Fibroblast of skin of abdomen (primary cell): ENCODE measurements at places on chromosomes 13 and 19.
A peak's percentile ranks its signal among the peaks of the same experiment; 100 is the strongest.

DNA sequence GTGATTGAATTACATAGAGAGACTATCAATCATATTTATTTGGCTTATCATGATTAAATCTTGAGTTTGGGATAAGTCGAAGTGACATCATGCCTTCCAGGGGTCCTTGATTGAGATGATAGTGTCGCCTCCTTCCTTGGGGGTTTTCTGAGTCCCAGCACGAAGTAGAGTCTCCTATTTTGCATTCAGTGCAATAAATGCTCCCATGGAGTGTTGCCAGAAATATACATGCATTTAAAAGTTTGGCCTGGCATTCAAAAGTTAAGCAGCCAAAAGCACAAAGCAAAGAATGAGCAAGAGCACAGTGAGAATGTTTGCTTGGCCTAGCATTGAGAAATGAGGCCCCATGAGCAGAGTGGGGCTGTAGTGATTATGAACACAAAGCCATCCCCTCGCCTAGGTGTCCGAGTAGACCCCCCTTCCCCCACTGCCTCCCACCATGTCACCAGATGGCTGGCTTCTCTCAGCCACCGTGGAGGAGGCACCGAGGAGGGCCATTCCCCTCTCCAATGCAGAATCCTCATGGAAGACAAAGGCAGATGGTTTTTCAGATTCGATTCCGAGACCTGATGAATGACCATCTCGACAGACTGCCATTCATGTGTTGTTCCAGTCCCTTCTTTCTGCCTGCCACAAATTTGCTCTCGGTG lies 58.8 kb upstream of the UBL3 start:
- no peak for DNase-seq

- DNase-seq, result no peak
Observed at GRCh38 chr19:55376241-55376933, at the start of gene TMEM190. Gene TMEM190, plus strand, starts transcription at chr19:55376826. Its CDS starts 28 bp downstream, at chr19:55376854.

DNA sequence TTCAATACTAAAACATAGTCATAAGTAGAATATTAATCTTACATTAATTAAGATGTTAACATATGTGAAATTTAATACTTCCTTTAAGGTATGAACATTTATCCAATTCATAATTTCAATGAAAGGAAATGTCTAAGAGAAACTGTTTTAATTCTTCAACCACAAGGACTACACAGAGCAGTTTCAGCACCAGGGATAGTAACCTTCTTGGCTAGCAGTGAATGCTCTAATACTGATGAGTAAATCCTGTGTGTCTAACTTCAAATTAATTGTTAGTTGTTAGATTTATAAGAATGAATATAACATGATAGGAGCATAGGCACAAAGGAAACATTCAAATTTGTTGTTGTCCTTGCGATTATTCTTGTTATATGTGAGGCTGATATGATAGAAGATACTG lies 15.6 kb upstream of the NBEA start:
- DNase-seq, result peak; percentile 61

DNA sequence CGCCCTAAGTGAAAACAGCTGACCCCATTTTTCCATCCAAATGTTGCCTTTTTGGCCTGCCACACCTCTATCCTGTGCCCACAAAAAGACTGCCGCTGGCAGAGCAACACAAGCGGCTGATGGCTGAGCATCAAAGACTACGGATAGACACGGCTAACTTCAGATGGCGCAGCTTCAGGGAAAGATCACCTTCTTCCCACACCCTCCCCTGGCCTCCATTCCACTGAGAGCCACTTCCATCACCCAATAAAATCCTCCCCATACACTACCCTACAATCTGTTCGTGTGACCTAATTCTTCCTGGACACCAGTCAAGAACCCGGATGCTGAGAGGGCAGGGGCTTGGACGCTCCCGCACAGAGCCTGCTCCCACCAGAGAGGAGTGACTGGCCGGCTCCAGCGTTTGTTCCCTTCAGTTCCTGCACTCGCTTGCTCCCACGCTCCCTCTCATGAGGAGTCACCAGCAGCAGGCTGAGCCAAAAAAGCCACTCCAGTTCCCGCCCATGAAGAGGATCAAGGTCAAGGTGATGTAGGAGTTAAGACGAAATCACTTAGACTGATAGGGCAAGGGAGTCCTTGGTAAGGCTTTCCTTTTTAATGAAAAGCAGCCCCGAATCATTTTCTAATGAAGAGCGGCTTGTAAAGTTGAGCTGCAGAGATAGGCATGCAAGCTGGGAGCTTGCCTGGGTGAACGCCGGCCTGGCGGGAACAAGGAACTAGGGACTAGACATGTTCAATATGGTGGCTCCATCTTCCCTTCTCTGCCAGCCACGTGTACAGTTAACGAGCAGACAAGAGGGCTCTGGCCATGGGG lies 35.7 kb downstream of the TSKS start:
- DNase-seq, result peak; percentile 9

DNA sequence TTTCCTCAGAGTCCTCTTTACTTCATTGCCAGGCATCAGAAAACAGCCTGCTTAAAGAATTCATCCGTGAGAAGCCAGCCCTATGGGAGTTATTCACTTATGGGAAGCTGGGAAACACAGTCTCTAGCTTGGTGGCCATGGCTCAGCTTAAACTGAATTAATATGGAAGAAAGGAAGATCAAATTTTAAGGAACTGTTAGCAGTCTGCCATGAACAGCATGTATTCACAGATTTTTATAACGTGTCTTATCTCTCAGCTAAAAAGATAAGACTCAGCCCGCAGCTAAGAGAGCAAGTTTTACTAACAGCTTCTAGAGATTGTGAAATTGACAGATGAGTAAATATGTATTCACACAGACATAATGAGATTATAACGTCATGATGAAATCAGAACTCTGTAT lies 253.7 kb upstream of the RXFP2 start:
- DNase-seq, result no peak

DNA sequence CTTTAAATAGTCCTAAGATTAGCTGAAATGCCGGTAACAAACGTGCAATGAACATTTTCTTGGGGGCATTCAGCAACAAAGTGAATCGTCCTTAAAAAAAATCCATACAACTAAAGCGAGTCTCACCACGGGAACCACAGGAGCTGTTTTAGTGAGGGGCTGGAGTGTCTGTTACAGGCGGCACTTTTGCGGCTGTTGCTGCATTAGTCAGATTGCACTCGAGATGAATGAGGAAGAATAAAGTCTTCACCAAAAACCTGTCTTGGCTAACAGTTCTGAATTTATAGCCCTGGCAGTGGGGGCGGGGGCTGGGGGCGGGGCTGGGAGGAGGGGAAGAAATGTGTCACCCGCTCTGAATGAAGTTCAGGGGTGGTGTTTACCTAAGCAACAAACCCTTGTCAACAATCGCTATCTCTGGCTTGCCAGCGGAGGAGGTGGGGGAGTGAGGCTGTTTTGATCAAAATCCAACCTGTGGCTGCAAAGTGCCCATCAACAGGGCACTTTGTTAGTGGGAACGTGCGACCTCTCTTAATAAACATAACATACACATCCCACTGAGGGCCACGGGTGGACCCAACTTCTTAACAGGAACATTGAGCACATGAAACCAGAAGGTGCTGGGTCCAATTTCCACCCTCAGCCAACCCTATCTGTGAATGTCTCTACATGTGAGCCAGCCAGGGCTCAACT lies 44.5 kb downstream of the RFX2 start:
- peak; percentile 68 for DNase-seq

DNA sequence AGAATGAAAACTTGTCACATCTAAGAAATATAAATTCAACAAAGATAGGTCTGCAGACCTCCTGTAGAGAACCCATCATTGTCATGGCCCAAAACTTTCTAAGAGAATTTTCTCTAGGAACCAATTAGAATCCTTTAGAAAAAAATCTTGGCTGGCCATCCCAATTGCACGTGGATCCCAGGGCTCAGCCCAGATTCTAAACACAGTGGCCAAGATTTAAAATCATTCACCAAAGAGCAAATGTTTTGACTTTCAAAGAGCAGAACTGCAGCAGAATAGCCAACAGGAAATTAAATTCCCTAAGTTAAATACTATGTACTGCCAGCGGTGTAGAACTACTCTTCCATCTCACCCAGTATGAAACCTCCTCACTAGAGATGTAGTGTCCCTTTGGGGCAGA lies 21.3 kb downstream of the IPO5 start:
- no peak for DNase-seq

- DNase-seq, result peak; percentile 34
Observed at GRCh38 chr19:15378534-15379082, 979 bp downstream of the AKAP8 start.

DNA sequence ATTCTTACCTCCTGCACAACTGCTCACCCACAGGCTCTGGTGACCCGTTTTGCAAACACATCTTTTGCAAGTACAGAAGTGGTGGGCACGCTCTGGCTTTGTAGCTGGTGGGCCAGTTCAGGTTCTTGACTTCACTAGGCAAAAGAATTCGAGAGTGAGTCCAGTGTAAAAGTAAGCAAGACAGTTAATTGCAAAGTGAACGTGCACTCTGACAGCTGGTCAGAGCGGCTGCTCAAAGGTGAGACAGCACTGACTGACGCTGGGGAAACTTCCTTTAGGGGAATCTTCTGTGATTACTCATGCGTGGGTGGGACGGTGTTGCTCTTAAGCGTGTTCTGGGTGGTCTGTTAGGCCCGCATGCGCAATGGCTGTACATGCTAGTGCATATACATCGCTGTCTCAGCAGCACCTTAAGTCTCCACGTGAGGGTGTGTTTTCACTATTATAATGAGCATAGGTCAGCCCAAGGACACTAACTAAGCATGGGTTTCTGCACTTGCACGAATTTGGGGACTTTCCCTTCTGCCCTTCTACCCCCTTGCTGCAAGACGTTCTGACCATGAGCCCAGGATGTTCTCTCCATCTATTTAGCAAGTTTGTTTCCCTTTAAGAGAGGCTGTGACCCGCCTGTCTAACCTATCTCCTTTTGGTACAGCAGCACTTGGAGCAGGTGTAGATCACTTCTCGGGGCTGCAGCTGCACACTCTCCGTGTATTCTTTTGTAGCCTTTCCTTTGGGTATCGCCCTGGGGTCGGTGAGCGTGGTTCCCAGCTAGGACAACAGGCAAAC lies 30.2 kb upstream of the CD33 start:
- no peak for DNase-seq

DNA sequence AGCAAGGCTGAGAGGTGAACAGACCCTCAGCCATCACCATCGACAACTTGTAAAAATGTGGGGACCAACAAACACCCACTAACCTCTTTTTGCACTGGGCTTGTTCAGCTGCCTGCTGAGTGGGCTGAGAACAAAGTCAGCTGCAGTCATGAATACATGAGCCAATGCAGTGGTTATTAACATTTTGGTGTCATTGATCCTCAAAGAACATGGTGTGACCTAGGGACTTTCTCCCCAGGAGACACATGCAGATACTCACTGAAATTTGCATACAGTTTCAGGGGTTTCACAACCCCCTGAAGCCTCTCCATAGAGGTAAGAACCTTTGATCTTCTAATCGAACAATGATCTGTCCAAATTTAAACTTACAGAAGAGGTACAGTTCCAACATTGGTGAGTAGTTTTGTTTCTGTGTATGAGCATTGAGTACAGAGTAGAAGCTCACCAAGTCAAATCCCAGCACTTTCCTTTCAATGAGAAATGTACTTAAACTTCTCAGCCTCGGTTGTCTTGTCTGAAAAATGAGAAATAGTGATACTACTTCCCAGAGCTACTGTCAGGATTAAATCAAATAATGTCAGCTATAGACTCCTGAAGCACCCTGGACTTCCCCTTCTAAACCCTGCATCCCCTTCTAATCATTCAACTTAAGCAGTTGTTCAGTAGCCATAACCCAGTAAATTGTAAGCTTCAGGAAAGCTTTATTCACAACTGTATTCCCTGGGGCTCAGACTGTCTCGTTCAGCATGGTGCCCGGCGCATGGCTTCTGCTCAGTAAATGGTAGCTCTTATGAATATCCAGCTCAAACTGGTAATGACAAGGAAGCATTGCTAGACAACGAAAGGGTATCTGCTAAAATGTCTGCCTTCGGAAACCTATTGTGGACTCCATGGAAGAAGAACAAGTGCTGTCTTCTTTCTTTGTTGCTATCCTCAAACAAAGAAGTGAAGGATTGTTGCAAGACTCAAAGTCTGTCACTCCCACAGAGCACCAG lies 148.7 kb downstream of the FOXO1 start:
- DNase-seq, result no peak

GRCh38 chr13:77372275-77372674 lies 45.4 kb upstream of the MYCBP2 start:
- no peak for DNase-seq

GRCh38 chr13:27599845-27600553 lies 20.3 kb downstream of the LNX2 start:
- peak; percentile 60 for DNase-seq

DNA sequence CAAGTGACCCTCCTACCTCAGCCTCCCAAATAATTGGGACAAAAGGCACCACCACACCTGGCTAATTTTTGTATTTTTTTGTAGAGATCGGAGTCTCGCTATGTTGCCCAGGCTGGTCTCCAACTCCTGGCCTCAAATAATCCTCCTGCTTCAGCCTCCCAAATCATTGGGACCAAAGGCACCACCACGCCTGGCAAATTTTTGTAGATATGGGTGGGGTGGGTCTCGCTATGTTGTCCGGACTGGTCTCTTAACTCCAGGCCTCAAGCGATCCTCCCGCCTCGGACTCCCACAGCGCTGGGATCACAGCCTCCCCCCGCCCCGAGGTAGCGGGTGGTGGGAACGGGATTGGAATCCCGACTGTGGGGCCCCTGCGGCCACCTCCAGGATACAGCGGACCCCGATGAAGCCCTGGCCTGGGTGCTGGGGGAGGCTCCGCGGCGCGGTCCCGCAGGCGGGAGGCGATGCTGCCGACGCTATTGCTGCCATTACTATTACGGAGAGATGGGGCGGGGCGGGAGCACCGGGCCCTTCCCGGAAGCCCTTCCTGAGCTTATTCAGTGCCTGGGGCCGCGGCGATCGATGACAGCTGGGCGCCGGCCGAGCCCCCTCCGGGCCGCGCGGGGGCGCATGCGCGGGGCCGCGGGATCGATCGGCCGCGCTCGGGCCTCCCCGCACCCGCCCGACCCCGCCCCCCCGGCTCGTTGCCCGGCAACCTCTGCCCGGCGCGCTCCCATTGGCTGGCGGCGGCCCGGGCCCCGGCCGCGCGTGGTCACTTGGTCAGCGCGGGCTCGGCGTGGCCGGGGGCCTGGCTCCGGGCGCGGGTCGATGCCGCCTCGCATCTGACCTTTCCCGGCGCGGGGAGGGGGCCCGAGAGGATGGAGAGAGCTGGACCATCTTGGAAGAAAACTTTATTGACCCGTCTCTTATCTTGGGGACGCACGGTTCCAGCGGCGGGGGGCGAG lies 27.9 kb upstream of the ONECUT3 start:
- DNase-seq, result peak; percentile 70

DNA sequence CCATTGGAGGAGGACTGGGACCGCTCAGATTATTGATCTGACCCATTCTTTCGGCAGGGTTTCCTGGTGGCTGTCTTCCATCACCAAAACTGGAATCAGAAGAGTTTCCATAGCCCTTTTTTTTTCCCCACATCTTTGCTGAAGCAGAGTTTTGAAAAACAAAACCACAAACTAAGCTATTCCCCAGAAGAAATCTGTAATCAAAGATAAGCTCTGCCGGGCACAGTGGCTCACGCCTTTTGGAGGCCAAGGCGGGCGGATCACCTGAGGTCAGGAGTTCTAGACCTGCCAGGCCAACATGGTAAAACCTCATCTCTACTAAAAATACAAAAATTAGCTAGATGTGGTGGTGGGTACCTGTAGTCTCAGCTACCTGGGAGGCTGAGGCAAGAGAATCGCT lies 4.2 kb upstream of the ICAM1 start:
- no peak for DNase-seq
